IPS DF 6.9 (cell line): ENCODE measurements at places on chromosomes 5 and 9.
A peak's percentile ranks its signal among the peaks of the same experiment; 100 is the strongest.

GRCh38 chr5:160787240-160787639, 64.8 kb downstream of the ATP10B start:
- no peaks in the 10 kb centered on the region for H3K36me3 ChIP-seq
- no peaks in the 10 kb centered on the region for H3K4me1 ChIP-seq
- no peaks in the 10 kb centered on the region for H3K27me3 ChIP-seq
- H3K4me3 ChIP-seq, result no peak overlapping the region
- peak; percentile 22 for DNase-seq
- H3K27ac ChIP-seq, result no peak overlapping the region

DNA sequence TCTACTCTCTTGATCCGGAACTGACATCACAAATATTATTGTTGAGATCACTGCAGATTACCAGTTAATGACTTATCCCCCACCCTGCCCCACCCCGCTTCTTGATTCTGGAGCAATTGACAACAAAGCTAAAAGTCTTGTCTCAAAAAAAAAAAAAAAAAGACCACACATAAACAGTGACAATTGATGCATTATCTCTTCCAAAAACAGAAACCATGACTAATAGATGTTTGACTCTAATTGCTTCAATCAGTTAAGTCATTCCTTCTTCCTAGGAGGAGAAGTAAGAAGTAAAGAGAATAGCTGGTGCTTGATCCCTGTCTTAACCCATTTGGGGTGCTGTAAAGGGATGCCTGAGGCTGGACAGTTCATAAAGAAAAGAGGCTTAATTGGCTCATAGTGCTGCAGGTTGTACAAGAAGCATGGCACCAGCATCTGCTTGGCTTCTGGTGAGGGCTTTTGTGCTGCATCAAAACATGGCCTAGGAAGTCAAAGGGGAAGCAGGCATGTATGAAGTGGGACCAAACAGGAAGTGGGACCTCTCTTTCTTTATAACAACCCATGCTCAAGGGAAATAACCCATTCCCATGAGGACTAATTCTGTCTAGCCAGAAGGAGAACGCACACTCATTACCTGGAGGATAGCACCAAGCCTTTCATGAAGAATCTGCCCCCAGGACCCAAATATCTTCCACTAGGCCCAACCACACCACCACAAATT, 158.7 kb downstream of the TMEM167A start:
- H3K36me3 ChIP-seq, result no peaks in the 10 kb centered on the region
- no peaks in the 10 kb centered on the region for H3K4me1 ChIP-seq
- no peaks in the 10 kb centered on the region for H3K27me3 ChIP-seq
- no peak overlapping the region for H3K27ac ChIP-seq

GRCh38 chr5:140926443-140927227, 536 bp downstream of the PCDHAC1 start:
- H3K36me3 ChIP-seq, result no peaks in the 10 kb centered on the region
- H3K4me3 ChIP-seq, result peak overlapping the region; percentile 64; the same call in 1 of the 2 replicates
- H3K4me1 ChIP-seq, result peaks cover 8% of the 10 kb centered on the region
- no peak overlapping the region for H3K27ac ChIP-seq
- H3K27me3 ChIP-seq, result peaks cover 5% of the 10 kb centered on the region; the same call in 1 of the 2 replicates

- H3K4me3 ChIP-seq, result no peak overlapping the region
- DNase-seq, result no peak
- no peaks in the 10 kb centered on the region for H3K4me1 ChIP-seq
- no peaks in the 10 kb centered on the region for H3K36me3 ChIP-seq
- no peaks in the 10 kb centered on the region for H3K27me3 ChIP-seq
- no peak overlapping the region for H3K27ac ChIP-seq
Observed at GRCh38 chr5:96885518-96886338, 9.4 kb downstream of the ERAP2 start.

DNA sequence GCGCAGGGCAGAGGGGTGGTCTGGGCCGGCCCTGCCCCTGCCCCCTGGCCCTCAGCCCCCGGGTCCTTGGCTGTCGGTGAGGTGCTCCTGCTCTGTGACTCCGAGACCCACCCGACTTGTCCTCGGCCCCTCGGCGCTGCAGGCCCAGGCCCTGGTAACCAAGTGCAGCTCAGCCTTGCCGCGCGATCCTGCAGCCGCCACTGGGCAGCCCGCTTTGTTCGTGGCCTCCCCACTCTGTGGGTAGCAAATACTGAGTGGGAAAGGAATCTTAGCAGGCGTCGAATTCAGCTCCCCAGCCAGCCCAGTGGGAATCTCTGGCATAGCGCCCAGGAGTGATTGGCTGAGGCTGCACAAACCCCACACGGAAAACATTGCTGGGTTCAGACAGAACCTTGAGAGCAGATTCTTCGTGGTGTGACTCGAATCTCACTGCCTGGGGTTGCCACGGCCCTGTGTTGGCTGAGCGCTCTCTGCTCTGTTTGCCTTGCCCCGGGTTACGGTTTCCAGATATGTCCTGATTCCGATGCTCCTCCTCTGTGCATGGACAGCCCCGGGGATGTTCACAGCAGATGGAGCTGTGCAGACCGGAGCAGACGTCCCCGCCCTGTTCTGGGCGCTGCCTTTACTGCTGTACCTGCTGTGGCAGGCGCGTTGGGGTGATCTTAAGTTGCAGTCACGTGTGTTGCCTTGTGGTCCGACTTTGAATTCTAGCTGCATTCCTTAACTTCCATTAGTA, 13.4 kb upstream of the EXOC3 start:
- H3K4me1 ChIP-seq, result no peaks in the 10 kb centered on the region
- no peaks in the 10 kb centered on the region for H3K27me3 ChIP-seq
- no peaks in the 10 kb centered on the region for H3K36me3 ChIP-seq
- no peak overlapping the region for H3K27ac ChIP-seq
- DNase-seq, result no peak

DNA sequence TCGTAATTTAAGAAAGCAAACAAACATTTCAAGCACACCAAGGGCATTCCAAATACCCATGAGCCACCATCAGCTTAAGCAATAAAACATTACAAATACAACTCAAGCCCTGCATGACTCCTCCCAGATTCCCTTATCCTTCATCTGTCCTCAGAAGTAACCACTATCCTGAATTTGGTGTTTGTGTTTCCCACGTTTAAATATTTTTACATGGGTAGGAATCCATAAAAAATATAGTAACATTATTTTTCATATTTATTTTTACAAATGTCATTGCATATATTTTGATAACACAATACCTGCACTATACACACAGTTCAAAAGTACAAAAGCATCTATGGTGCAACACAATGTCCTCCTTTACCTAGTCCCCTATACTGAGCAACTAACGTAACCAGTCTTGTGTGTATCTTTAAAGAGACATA, 6.4 kb downstream of the PRKAA1 start:
- no peaks in the 10 kb centered on the region for H3K4me1 ChIP-seq
- H3K27ac ChIP-seq, result no peak overlapping the region
- H3K4me3 ChIP-seq, result no peak overlapping the region
- no peak for DNase-seq

DNA sequence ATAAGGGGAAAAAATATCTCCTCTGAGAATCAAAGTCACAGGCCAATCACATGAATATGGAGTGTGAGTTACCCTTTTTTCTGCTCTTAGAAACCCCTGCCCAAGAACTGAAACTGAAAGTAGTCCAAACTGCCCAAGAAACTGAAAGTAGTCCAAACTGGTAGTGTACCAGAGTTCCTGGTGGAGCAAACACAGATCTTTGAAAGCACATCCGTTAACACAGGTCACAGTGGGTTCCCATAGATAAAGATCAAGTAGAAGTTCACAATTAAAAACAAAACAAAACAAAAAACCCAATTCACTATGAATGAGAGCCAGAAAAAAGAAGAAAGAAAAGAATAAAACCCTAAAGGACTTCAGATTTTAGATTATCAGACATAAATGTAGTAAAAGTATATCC, 332.4 kb upstream of the EFNA5 start:
- no peak for DNase-seq
- no peak overlapping the region for H3K27ac ChIP-seq
- H3K27me3 ChIP-seq, result no peaks in the 10 kb centered on the region
- no peak overlapping the region for H3K4me3 ChIP-seq
- H3K36me3 ChIP-seq, result no peaks in the 10 kb centered on the region

- no peak overlapping the region for H3K4me3 ChIP-seq
- no peak for DNase-seq
- no peak overlapping the region for H3K27ac ChIP-seq
- peaks cover 32% of the 10 kb centered on the region for H3K4me1 ChIP-seq
- no peaks in the 10 kb centered on the region for H3K36me3 ChIP-seq
- H3K27me3 ChIP-seq, result no peaks in the 10 kb centered on the region
Observed at GRCh38 chr9:131677049-131677443, 62.8 kb downstream of the RAPGEF1 start.

DNA sequence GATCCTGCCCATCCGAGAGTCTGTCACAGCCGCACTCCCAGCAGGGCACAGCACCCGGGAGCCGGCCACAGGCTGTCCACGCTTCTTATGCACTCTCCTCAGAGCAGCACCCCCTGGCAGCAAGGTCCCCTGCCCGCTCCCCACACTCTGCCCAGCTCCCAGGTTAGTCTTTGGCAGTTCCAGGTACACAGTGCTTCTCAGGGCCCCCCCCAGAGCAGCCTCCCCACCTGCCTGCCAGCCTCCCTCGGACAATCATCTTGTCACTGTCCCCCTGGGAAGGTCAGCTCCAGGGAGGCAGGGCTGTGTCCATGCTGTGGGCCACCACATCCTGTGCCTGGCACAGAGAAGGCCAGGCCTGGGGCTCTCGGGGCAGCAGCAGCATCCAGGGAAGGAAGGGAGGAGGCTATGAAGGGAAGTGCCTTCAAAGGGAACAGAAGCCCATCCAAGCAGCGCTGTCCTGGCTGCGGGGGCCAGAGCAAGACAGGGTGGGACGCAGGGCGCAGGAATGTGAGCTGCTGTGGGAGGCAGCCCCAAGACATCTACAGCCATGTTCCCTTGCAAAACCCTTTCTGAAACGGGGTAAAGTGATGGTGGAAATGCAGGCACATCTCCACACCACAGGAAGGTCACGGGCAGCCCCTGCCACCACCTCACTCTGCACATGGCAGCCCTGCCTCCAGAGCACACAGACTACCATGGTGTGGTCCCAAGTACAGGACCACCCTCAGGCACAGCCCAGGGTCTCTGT, 68.6 kb upstream of the ADAMTS2 start:
- DNase-seq, result no peak
- H3K27me3 ChIP-seq, result no peaks in the 10 kb centered on the region
- H3K4me1 ChIP-seq, result no peaks in the 10 kb centered on the region
- no peak overlapping the region for H3K27ac ChIP-seq
- H3K4me3 ChIP-seq, result no peak overlapping the region

GRCh38 chr5:616484-617039, 4.4 kb downstream of the CEP72 start:
- no peak overlapping the region for H3K4me3 ChIP-seq
- DNase-seq, result no peak
- no peaks in the 10 kb centered on the region for H3K27me3 ChIP-seq
- H3K36me3 ChIP-seq, result peaks cover 15% of the 10 kb centered on the region
- H3K27ac ChIP-seq, result no peak overlapping the region

DNA sequence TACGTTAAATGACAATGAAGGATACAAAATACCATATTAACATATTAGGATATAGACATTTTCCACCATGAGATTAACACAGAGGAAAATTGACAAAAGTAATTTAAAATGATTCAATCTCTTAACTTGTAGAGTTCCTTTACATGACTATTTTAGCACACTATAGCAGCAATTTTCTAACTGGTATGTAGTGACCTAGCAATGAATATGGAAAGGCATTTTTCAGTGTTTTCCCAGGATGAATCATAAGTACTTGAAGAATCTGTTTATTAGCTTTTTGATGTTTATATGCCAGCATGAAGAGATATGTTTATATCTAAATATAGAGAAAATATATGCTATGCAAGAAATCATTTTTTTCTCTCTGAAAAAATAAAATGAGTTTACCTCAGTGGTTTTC, 782.5 kb upstream of the CDH10 start:
- H3K27me3 ChIP-seq, result no peaks in the 10 kb centered on the region
- no peaks in the 10 kb centered on the region for H3K36me3 ChIP-seq
- no peaks in the 10 kb centered on the region; the same call in 1 of the 2 replicates for H3K4me1 ChIP-seq
- H3K4me3 ChIP-seq, result no peak overlapping the region
- no peak for DNase-seq

DNA sequence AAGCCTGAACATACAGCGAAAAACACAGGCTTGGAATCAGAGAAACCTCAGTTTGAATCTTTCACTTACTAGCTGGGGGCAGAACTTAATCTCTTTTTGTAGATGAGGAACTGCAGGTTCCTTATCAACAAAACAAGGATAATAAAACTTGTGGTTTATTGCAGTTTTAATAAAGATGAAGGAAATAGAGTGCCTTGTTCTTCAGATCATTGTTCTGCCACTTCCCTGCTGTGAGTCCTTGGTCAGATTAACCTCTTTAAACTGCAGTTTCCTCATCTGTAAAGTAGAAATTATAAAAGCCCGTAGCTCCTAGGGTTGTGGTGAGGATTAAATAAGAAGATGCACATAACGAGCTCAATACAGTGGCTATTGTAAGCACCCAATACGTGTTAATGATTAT, 57.4 kb downstream of the FEM1C start:
- no peaks in the 10 kb centered on the region for H3K27me3 ChIP-seq
- H3K36me3 ChIP-seq, result no peaks in the 10 kb centered on the region
- no peak for DNase-seq
- H3K27ac ChIP-seq, result no peak overlapping the region

- no peaks in the 10 kb centered on the region; the same call in 1 of the 2 replicates for H3K27me3 ChIP-seq
- no peak for DNase-seq
- no peaks in the 10 kb centered on the region for H3K4me1 ChIP-seq
- H3K4me3 ChIP-seq, result no peak overlapping the region
- H3K27ac ChIP-seq, result no peak overlapping the region
Observed at GRCh38 chr9:5025416-5025815, 40.3 kb downstream of the JAK2 start.

- H3K27me3 ChIP-seq, result no peaks in the 10 kb centered on the region
- DNase-seq, result no peak
- no peaks in the 10 kb centered on the region for H3K4me1 ChIP-seq
Observed at GRCh38 chr9:117622347-117622746, 81.9 kb upstream of the TLR4 start.

DNA sequence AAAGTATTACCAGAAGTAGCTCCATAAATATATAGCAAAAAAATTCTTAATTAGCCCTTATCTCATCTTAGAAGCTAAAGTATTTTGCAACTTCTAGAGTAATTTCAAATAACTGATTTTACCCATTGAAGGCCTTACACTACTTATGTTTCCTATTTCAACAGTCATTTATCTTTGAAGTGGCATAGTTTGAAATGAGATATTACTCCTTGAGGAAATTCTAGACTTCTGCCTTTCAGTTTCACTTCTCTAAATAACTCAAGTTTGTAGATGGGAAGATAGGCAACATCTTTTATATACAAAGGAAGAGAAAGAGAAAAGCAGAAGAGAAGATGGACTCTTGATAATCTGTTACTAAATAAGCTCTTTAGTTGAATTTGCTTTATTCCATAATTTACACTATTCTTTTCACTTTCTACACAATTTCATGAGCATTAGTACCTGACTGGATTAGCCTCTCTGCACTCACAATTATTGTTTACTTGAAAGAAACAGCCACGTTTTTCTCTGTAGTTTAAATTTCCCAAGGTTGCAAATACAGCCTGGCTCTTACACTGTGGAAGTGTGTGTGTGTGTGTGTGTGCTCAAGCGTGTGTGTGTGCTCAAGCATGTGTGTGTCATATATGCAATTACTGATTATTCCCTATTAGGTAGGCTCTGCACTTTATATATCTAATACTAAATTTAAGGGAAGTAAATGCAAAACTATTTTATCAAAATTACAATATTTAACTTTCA, 60.6 kb upstream of the EMB start:
- no peaks in the 10 kb centered on the region for H3K4me1 ChIP-seq
- no peaks in the 10 kb centered on the region for H3K27me3 ChIP-seq
- H3K27ac ChIP-seq, result no peak overlapping the region
- no peak for DNase-seq
- no peak overlapping the region for H3K4me3 ChIP-seq

GRCh38 chr9:128921881-128922763, 1.3 kb downstream of the PHYHD1 start:
- peak; percentile 74 for DNase-seq
- peak overlapping the region; percentile 69; the same call in 1 of the 2 replicates for H3K4me3 ChIP-seq
- no peaks in the 10 kb centered on the region for H3K27me3 ChIP-seq
- peaks cover 10% of the 10 kb centered on the region for H3K36me3 ChIP-seq
- peaks cover 1% of the 10 kb centered on the region; the same call in 1 of the 2 replicates for H3K4me1 ChIP-seq
